Suppressor macrophage treated with lipopolysaccharide for 1 hour (primary cell): ENCODE measurements at places on chromosomes 6 and 20.

DNA sequence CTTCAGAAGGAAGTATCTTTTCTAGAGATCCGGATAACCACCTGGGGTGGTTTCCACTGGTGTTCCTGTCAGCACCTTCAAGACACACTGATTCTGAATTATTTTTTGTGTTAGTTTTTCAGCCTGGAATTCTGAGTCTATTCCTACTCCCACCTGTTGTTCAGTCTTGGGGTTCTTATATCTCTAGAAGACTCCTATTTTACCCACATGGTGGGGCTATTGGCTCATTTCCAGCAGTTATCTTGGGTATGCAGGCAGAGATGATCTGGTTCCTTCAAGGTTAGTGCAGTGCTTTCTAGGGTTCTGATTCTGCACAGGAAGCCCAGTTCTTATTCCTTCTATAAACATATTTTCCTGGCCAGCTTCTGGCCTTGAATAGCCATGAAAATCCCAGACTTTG lies 175.6 kb upstream of the PDE7B start:
- DNase-seq, result peak; percentile 78

GRCh38 chr6:101303495-101303894 lies 90.0 kb upstream of the GRIK2 start:
- no peak for DNase-seq

GRCh38 chr6:39911513-39912125 lies 22.6 kb downstream of the MOCS1 start:
- no peak for DNase-seq

DNA sequence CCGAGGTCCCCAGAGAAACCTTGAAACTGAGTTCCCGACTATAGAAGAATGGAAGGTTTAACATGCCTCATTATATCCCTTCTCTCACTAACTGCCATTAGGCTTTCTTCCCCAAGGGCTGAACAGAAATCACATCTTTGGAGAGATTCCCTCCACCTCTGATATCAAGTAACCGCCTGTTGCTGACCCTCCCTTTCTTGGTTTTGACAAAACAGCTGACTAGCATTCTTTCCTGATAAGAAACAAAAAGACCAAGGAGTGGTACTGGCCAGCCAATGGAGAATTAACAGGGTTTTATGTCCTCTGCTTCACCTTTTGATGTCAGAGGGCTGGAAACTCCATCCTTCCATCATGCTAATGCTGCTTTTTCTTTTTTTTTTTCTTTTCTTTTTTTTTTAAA lies 176.6 kb upstream of the ADGRB3 start:
- no peak for DNase-seq

- peak; percentile 84 for DNase-seq
Observed at GRCh38 chr6:26576929-26577719, 19.6 kb upstream of the ABT1 start.

DNA sequence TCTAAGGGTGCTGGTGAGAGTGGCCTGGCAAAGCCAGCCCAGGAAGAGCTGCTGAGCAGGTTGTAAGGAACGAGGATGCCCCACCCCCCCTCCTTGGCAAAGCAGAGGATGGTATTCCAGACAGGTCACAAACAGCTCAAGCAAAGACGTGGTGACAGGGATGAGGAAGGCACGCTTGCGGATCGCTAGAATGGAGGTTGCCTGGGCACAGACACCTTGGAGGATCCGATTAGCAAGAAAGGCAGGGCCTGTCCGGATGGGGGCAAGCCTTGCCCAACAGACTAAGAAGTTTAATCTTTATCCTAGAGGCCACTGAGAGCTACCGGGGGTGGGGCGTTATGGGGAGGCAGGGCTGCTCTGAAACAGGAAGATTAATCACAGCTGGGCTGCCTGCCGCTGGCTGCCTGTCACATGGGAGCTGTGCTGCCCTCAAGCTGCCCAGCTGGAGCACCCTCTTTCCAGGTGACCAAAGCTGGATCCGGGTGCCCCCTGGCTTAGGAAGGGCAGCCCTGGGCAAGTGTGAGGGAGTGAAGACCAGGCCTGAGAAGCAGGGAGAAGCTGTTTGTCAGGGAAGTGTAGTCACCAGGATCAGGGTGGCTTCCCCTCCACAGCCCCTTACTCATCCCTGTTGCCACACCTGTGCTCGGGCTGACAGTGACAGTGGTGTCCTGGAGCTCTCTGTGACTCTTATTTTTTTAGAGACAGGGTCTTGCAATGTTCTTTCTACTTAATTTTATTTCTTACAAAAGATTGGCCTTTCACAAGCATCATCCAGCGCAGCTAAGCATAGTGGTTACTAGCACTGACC lies 9.1 kb upstream of the MAPK13 start:
- DNase-seq, result peak; percentile 77

DNA sequence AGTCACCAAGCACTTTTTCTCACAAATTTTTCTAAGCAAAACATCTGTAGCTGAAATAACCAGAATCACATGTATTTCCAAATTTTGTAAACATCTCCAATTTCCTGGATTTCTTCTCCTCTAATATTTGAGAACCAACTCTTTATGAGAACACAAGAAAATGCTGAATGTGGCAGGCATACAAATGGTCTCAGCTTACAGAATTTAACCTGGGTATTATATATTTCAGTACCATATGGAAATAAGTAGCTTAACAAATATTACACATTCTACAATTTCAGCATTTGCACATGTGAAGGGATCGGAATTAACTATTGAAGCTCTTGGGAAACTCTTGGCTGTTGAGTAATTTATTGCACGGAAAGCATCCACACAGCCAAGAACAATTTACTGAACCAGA lies 92.5 kb downstream of the TBXT start:
- DNase-seq, result no peak

- DNase-seq, result no peak
Observed at GRCh38 chr6:20393297-20393696, 8.4 kb upstream of the E2F3 start.

GRCh38 chr6:148464319-148465010 lies 121.8 kb downstream of the SASH1 start:
- DNase-seq, result peak; percentile 81

- DNase-seq, result no peak
Observed at GRCh38 chr20:10798811-10799210, 125.0 kb upstream of the JAG1 start.

- DNase-seq, result peak; percentile 36
Observed at GRCh38 chr6:159033160-159034049, 11.4 kb downstream of the TAGAP start.

DNA sequence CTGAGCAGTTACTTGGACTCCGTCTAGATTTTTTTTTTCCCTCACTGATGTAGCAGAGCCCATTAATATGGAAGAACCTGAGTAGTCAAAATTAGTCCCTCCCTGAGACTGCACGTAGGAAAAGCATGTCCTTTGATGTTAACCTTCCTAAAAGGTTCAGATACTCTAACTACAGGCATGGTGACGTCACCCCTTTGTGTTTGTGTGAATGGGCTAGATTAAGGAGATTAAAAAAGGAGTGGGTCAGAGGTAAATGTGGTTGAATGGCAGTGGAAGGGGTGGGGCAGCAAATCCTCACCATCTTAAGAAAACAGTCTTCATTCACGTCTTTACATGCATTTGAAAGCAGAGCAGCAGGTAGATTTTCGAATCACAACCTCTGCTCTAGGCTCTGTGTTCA lies 521.1 kb downstream of the TFAP2B start:
- DNase-seq, result no peak

- no peak for DNase-seq
Observed at GRCh38 chr6:135329851-135330803, 149.0 kb downstream of the MYB start.

GRCh38 chr6:128307671-128308070 lies 212.7 kb downstream of the PTPRK start:
- DNase-seq, result no peak

- DNase-seq, result no peak
Observed at GRCh38 chr6:42339991-42340401, 111.7 kb downstream of the TRERF1 start.

DNA sequence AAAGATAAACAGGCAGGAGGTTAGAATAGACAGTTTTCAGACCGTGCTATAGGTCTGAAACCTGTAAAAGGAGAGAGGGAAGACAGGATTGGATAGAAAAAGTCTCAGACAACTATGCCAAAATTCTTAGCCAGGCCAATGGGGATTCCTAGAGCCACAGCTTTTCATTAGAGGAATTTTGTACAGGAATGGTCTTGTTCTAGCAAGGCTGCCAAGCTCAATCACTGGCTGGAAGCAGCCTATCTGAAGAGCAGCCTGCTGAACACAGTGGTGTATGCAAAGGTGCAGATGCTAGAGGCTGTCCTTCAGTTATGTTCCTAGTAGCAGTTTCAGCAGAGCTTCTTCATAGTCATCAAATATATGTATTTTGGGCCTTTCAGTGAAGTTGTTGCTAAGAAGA lies 313.1 kb downstream of the GRIK2 start:
- DNase-seq, result no peak

- DNase-seq, result peak; percentile 81
Observed at GRCh38 chr6:111589366-111589765, 16.3 kb downstream of the TRAF3IP2 start.

DNA sequence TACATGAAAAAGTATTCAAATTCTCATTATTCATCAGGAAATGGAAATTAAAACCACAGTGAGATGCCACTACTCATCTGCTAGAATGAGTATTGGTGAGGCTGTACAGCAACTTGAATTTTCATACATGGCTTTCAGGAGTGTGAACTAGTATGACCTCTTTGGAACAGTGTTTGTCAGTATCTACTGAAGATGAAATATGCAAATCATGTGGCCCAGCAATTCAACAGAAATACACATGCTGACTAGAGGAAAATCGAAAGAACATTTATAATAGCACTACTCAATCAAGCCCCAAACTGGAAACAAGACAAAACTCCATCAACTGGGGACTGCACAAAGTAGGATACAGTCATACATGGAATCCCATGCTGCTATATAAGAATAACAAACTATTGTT lies 102.2 kb downstream of the DCDC2 start:
- no peak for DNase-seq

DNA sequence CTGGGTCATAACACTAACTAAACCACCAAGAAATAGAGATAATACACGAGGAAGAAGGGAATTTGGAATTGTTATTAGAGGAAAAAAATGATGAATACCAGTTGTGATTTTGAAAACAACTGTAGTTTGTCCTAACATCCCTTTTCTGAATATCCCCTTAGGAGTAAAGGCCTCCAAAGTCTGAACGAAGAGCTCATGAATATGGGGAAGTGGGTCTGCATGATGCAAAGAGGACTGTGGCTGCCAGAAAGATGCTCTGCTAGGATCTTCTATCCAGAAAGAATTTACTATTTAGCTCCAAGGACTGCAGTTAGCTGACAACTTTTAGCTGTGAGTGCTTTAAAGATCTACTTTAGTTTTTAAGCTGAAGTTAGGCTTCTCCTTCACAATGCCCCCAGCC lies 308.8 kb upstream of the HS3ST5 start:
- DNase-seq, result no peak

DNA sequence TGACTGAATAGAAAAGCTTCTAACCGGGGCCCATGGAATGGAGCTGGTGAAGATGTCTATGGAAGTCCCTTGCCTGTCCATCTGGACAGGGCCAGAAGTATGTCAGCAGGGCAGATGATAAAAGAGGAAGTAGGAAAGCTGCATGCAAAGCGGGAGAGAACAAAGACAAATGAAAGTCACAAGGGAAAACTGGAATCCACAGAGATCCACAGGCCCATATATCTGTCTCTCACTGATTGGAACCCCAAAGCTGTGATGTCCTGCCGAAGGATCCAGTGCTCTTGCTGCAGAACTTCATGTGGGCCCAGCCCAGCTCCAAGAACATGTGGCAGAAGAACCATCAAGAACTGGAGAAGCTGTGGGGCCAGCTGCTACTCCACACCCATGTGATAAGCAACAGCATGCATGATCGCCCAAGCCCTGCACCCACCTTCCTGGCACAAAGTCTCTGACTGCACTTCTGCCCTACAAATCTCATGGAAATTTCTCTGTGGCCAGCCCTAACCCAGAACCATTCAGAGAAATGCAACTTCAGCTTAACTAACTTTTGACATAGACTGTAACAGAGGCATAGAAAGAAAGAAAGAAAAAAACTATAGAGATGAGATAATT lies 716.0 kb downstream of the KIF16B start:
- DNase-seq, result no peak

GRCh38 chr6:116667623-116668022 lies 943 bp downstream of the ZUP1 start:
- DNase-seq, result peak; percentile 52

GRCh38 chr6:38033442-38033982 lies 214.0 kb downstream of the ZFAND3 start:
- no peak for DNase-seq

DNA sequence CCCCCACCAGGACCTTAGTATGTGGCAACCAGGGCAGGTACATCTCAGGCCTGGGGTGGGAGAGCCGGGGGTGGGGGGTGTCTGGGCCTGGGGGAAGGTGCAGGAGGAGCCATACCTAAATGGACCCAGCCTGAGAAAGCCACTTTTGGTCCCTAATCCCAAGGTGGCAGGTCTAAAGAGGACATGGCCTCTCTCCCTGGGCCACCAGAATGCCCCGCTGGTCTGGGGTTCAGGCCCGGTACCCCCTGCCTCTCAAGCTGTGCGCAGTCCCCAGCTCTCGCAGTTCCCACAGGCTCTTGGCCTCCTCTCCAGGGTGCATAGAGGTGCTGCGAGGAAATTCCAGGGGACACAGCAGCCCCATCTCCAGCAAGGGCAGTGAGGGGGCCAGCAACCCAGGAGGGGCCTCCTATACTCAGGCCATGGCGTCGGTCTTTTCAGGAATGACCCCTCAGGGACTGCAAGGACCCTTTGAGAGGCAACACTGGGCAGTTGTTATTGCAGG lies 1.1 kb upstream of the AVP start:
- no peak for DNase-seq

DNA sequence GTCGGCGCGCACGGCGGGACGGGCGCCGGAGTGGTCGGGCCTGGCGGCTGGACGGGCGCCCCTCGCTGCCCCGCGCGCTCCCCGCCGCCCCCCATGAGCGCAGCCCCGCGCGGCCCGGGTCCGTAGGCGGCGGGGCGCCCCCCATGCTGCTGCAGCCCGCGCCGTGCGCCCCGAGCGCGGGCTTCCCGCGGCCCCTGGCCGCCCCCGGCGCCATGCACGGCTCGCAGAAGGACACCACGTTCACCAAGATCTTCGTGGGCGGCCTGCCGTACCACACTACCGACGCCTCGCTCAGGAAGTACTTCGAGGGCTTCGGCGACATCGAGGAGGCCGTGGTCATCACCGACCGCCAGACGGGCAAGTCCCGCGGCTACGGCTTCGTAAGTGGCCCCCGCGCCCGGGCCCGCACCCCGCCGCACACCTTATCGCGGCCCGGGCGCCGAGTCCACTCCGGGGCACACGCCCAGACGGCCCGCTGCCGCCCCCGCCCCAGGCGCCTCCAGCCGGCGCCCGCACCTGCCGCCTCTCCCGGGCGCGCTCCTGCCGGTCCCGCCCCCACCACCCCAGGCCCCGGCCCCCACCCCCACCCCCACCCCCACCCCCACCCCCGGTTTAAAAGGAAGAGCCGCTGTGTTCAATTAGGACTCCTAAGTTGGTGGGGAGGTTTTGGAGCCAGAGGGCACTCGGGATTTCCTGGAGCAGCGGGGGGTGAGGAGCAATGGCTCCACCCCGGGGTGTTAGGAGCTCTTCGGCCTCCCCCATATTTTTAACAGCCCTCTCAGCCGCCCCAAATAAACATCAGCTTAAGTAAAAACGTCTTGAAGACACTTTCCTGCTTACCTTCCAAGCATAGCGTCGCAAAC lies 474 bp downstream of the RBM38 start:
- peak; percentile 66 for DNase-seq

- peak; percentile 97 for DNase-seq
Observed at GRCh38 chr20:10540636-10541493, 105.8 kb downstream of the SLX4IP start.
